SHP77 (cell line): ENCODE measurements at places on chromosomes 6 and 20.

- no peak for DNase-seq
Observed at GRCh38 chr6:63740709-63741108, 105.1 kb downstream of the PHF3 start.

DNA sequence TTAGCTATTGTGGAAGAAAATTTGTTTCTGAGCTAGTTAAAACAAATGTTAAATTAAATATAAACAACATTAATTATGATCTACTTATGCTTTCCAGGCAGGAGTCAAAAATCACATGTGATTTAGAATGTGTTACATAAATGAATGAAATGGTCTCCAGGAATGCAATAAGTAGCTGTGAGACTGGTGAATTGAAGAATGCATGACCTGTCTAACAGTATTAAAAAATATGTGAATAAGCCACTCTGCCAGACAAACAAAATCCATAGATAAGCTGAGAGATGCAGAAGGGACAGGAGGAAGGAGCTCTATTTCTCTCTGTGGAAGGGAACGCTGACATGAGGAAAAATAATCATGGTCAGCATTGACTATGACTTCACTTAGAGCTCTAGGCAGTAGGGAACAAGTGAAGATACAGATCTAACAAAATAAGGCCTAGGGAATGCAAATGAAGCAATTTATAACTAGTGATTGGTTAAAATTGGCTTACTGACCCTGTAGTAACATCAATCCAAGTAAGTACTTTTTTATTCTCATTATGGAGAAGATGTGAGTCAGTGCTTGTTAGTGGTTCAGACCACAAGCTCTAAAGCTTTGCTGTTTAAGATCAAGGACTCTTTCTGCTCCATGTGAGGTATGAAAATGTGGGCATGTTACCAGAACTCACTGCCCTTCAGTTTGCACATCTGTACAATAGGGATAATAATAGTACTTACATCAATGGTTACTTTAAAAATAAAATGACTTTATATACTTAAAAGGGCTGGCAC, 432.6 kb downstream of the MMUT start:
- no peak for DNase-seq

GRCh38 chr6:89085409-89086205, 5.1 kb downstream of the PNRC1 start:
- no peak for DNase-seq

- no peak for DNase-seq
Observed at GRCh38 chr20:62712606-62713005, 4.0 kb downstream of the NTSR1 start.

DNA sequence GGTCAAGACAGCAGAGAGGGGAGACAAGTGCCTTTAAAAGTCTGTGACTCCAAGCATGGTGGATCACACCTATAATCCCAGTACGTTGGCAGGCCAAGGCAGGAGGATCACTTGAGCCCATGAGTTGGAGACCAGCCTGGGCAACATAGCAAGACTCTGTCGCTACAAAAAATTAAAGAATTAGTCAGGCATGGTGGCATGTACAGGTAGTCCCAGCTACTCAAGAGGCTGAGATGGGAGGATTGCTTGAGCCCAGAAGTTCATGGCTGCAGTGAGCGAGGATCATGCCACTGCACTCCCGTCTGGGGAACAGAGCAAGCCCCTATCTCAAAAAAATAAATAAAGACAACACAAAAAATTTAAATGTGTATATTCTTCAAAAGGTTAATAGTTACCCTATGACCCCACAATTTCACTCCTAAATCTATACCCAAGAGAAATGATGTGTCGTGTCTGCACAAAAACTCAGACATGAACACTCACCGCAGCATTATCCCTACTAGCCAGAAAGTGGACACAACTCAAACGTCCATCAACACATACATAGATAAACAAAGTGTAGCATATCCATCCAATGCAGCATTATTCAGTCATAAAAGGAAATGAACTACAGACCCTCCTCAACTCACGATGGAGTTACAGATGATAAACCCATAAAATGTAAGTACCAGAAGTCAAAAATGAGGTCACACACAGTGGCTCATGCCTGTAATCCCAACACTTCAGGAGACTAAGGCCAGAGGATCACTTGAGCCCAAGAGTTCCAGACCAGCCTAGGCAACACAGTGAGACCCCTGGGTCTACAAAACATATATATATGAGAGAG, 23.9 kb downstream of the ZMYND8 start:
- DNase-seq, result no peak

GRCh38 chr20:20267685-20268370, 100.1 kb upstream of the INSM1 start:
- DNase-seq, result peak; percentile 98

DNA sequence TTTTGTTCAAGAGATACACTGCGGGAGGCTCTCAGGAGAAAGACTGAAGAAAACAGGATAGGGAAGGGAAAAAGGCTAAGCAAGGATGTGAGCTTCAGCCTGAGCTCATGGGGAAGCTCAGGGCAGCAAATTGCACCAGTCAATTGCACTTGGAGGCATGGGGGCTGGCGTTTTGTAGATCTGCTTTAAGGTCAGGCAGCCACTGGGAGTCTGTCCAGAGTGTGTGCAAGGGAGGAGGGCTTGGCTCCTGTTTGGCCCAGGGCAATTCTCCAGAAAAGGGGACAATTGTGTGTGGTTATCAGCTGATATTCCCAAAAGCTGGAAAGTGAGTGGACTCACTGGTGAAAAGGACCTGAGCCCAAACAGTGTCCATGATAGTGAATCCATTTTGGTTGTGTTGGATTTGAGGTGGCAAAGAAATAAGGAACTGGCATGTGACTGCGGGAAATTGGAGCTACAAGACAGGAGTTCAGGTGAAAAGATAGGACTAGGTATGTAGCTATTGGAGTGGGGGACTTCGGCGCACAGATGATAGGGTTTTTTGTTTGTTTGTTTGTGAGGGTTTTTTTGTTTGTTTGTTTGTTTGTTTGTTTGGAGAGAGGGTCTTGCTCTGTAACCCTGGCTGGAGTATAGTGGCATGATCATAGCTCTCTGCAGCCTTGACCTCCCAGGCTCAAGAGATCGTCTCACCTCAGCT, 22.3 kb upstream of the IER3 start:
- no peak for DNase-seq

DNA sequence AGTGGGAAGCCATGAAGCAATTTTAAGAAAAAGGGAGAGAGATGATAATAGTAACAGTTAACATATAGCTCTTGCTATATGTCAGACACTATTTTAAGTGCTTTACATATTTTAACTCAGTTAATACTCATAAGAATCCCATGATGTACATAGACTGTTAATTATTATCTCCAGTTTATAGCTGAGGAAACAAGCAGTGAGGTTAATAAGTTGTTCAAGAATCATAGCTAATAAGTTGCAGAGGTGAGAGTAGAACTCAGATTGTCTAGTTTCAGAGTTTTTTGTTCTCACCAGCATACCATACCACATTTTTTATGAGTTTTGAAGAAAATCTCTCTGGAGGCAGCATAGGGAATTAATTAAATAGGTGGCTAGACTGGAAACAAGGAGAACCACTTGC, 144.6 kb upstream of the MMS22L start:
- DNase-seq, result no peak

DNA sequence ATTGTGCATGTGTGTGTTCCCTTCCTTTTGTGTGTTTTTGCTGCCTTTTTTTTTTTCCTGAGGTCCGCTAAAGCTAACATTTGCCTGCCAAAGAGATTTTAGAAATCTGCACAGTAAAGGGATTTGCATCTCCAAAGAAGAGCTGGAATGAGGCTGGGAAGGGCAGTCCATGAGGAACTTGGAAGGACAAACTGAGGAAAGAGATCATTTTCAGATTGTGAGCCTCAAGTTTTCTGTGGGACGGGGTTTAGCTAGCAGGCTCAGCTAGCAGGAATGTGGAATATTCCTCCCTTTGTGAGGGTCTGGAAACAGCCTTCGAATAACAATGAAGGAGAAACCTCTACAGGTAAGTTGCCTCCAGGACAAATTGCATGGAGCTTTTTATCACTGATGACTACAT, 3.8 kb downstream of the INSM1 start:
- DNase-seq, result no peak

DNA sequence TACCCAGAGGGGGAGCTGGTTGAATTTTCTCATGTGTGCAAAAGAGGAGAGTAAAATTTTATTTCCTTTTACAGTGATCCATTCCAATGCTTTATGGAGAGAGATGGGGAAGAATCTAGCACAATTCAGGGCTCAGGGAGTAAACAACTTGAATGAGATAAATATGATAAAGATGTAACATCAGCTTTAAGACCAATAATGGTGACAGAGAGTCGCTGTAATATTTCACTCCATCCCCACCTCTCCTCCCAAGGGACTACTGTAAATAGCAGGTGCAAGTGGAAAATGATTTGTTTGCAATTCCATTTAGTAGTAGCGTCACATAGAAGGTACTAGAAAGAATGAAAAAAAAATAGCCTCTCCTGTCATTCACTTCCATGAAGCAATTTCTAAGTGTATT, 4.8 kb downstream of the CRISP3 start:
- peak; percentile 1 for DNase-seq

DNA sequence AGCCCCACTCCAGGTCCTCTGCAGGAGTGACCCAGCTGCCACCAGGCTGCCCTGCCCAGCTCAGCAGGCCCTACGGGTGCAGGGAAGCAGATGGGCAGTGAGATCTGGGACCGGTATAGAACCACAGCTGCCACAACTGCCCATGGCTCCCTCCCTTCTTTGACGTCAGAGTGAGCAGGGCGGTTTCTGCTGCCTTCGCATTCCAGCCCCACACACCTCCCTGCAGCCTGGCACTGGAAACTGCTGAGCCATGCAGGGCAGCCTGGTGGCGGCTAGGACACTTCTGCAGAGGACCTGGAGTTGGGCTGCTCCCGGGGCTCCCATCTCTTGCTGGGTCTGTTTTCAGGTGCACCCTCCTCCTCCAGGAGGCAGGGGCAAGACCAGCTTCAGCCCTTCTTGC, 101.6 kb upstream of the CD93 start:
- DNase-seq, result peak; percentile 93

DNA sequence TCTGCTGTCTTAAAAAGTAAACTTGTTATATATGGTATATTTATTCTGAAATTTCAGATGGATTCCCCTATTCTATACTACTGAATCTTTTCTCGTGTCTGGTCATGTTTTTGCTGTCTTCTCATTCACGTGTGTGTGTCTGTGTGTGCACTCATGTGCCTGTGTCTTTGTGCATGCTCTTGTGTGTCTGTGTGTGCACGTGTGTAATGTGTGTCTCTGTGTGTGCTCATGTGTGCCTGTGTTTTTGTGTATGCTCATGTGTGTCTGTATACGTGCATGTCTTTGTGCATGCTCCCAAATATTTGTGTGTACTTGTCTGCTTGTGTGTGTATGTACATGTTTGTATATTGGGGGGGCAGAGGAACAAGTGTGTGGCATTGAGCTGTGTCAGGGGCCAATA, 34.0 kb downstream of the PRR18 start:
- DNase-seq, result no peak

- DNase-seq, result no peak
Observed at GRCh38 chr6:118354641-118355040, 193.5 kb upstream of the PLN start.

DNA sequence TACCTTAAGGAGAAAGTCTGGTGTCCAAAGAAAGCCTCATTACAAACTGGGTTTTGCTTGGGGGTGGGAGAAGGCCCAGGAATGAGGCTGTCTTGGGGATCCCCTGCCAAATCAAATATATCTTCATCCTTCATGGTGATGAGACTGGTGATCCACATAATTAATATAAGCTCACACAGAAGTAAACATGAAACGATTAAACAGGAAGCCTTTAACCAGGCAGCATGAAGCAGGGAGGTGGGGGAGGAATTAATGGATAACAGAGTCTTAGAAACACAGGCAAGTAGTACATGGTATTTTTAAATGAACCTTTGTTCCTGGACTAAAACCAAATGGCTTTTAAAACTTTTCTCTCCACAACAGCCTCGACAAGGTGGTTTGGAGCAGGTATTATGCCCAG, 437.5 kb downstream of the TFAP2A start:
- DNase-seq, result no peak

DNA sequence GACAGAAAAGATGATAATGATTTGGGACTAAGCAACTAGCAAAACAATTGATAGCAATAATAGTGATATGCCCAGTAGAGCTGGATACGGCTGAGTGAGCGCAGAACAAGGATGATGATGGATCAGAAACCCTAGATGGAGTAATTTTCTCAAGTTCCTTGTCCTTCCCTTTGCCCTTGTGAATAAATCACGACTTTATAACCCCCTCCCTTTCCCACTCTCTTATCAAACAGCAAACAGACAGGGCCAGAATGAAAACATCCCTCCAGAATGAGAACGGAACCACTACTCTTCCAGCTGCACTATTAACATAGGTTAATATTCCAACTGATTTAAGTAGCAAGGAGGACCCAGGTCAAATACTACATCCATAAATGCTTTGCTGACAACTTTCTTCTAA, 1.3 kb upstream of the MTFR2 start:
- DNase-seq, result no peak

- no peak for DNase-seq
Observed at GRCh38 chr6:155378276-155378675, 64.0 kb upstream of the TFB1M start.

- no peak for DNase-seq
Observed at GRCh38 chr20:37316116-37316774, 26.8 kb downstream of the MANBAL start.

DNA sequence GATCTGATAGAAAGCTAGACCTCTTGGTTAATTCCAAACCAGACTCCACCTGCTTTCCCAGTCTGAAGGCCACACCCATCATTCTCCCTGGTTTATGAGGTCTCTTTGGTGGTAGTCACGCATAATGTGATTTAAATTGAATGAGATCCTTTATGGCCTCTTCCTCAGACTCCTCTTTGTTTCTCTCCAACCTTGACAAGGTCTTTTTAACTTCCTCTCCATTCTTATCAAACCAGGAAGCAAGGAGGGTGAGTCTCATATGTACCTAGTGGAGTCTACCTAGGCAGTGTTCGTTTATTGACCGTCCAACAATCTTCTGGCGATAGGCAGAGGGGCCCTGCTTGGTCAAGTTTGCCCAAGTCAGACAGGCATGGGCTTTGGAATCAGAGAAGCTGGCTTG, 184.2 kb upstream of the LAMP5 start:
- no peak for DNase-seq

- no peak for DNase-seq
Observed at GRCh38 chr6:112183271-112183671, 71.1 kb downstream of the LAMA4 start.

DNA sequence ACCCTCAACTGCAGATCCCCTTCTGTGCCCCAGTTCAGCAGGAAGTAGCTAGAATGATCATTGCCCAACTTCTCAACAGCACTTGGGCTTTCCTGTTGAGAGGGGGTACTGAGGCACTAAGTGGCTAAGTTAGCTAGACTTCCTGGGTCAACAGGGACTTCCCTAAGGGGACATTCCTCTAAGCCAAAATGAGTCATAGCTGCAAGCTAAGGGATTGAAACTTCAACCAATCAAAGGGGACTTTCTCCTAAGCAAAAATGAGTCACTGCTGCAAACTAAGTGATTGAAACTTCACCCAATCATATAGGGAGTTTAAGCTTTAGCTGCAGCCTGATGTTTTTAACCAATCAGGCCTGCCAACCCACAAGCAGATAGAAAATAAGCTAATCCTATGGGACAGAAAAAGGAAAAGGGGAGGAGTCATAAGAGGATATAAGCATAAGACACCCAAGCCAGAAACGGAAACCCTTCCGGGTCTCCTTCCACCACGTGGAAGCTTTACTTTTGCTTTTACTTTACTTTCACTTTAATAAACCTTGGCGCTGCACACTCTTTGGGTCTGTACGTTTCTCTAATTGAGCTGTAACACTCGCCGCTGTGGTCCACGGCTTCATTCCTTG, 659.0 kb upstream of the HS3ST5 start:
- DNase-seq, result no peak

GRCh38 chr6:40897390-40898003, 141.5 kb downstream of the UNC5CL start:
- no peak for DNase-seq
